NCI-H345 (cell line): ENCODE measurements at places on chromosomes 5 and 9.
A peak's percentile ranks its signal among the peaks of the same experiment; 100 is the strongest.

DNA sequence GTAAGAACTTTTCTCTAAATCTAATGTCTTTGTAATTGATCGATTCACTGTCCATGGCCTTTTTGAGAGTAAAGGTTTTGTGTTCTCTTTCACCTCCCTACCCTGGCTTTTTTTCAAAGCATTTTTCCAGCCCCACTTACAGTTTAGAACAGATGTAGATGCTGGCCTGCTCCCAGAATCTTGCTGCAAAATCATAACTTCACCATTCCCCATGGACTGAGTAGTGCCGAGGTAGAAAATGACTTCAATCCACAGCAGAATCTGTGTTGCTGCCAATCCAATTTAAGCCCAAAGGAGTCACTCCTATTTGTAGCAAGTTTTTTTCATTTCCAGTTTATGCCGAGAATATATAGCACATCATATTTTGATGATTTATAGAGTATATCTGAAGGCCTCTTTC is 46.5 kb upstream of the CEMIP2 start:
- DNase-seq, result no peak

GRCh38 chr5:18553269-18553668 is 919.0 kb downstream of the TAF11L14 start:
- DNase-seq, result no peak

DNA sequence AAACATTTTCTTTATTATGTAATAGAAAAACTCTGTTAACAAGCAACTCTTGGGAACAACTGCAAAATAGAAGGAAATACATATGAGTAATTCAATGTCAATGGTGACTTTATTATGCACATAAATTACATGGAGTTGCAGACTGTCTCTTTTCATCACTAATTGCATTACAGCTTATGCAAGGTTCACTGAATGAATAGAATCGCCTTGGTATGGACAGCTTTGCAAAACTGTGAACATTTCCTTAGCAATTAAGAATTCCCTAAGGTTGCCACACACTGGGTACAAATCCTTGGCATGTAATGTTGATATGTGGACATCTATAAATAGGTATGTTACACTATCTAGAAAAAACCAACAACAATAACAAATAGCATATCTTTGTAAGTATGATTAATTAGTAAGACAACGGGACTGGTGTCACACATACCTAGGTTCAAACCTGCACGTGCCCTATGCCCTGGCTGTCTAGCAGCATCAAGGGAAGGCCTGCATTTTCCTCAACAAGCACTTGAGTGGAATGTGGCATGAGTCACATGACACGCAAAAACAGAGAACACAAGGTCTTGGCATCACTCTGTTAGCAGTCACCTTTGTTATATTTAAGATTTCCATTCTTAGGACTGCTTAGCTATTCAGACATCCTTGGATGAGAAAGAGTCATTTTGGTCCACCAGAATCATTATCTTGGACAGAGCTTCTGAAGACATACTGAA is 263.9 kb downstream of the CTNND2 start:
- no peak for DNase-seq

GRCh38 chr5:161286066-161286655 is 260.4 kb downstream of the GABRB2 start:
- DNase-seq, result no peak

DNA sequence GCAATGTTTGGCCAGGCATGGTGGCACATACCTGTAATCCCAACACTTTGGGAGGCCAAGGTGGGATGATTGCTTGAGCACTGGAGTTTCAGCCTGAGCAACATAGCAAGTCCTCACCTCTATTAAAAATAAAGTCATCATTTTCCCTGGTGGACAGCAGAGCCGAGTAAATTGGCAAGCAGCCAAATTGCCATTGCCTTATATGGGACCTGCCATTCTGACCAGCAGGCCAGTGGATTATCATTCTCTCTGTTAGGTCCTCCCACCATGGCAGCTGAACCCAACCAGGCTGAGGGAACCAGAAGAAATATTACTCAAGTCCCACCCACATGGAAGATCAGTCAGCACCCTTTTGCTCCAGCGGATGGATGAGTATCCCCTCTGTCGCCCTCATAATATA is 1829.9 kb downstream of the EFNA5 start:
- no peak for DNase-seq

DNA sequence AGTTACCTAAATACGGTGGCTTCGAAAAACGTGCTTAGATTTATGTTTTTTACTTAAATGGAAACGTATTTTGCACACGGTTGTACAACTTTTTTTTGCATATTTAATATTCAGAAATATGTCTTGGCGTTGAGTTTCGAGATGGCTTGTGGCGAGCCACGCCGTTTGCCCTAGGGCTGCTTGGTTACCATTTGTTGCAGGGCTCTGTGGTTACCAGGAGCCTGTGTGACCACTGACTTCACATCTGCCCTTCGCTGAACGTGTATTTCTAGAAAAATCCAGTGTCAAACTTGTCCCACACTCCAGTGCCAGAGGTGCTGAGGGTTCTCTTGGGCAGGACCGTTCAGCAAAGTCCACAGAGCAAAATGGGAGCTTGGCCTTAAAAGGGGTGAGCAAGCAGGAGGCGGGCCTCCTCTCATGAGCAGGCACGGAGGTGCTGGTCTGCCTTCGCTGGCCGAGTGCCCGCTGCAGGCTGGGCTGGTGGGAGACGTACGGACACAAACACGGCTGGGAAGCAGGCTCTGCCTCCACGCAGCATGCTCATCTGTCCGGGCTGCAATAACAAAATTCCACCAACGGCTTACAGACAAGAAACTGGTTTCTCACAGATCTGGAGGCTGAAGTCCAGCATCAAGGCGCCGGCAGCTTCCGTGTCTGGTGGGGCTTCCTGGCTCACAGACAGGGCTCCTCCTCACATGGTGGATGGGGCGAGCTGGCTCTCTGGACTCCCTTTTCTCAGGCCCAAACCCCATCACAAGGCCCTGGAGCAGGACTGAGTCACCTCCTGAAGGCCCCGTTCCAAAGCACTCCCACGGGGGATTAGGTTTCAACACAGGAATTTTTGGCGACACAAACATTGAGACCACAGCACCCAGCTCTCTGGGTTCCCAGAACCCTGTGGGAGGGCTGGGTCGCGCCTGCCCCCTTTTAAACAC is 5.4 kb downstream of the MRPL36 start:
- no peak for DNase-seq

- peak; percentile 2 for DNase-seq
These were observed 23.4 kb downstream of the UBLCP1 start for GRCh38 chr5:159286420-159287035.

DNA sequence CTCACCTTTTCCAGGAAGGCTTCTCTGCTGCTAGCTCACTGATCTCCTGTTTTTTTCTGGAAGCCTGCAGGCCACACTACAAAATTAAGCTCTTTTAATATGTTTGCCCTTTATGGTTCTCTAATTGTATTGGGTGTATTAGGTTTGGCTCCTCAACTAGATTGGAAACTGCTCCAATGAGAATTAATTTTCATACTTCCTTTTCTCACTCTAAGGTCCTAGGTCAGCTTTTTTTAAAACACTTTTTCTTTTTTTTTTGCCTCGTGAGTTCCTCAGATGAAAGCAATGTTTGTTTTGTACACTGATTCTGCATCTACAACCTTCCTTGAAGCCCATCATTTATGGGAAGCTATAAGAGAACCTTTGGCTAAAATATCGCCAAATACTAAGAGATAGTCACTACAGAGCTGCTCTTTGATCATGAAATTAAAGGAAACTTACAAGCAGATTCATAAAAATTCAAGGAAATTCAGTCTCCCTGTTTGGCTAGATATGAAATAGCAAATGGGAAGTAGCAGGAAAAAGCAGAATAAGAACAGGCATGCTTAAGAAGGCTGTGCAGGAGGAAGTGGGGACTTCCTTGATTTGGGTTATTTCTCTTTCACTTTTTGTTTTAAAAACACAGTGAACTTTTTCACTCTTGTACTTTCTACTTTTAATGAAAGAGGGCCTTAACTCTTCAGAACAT is 55.2 kb upstream of the FYB1 start:
- no peak for DNase-seq

DNA sequence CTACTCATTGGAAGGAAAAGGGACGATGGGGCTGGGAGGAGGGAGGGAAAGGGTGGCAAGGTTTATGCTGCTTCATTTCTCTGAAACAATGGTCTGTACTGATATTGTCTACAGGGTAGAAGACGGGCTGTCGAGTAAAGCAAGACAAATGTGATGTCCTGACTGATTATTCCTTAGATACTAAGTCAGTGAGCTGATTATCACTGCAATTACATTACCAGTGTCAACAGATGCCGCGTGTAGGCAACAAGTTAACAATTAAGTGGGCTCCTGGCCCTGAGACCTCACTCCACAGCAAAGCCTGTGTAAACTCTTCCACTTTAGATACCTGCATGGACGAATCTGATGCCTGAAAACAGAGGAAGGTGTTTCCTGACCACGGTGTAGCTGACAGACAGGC is 602.8 kb downstream of the IRX1 start:
- DNase-seq, result no peak

DNA sequence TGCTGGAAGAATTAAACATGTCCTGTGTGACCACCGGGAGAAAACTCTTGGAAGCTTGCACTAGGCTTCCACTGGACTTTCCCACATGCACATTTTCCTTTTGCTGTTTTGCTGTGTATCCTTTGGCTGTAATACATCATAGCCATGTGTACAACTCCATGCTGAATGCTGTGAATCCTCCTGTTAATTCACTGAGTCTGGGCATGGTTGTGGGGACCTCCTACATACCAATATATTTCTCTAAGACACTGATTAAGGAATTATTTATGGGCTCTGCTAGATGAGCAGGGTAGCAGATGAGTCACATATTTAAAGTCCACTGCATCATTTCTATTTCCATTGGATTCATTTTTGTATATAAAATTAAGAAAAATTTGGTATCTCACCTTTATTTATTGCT is 220.1 kb downstream of the CYLC2 start:
- DNase-seq, result no peak
